ENCODE measurements at places on chromosomes 7 and 10.
A peak's percentile ranks its signal among the peaks of the same experiment; 100 is the strongest.

- peak; percentile 70 for DNase-seq
Measured at GRCh38 chr10:15585303-15585715, 134.4 kb downstream of the ITGA8 start.

DNA sequence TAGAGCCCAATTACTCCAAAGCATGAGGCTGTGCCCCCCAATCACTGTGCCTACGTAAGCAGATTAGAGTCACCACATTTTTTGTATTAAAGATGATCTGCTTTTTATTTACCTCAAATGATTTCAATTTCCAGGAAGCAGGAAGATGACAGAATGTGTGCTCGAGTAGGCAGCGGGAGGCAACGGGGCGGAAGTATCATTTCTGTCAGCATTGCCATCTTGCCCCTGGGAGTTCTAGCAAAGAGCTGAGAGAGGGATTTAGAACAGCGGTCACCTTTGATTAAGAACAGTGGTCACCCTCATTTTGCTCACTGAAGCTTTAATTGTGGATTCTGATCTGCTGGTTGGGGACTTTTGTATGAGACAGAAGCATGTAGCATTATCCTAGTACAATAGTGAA lies 117.1 kb upstream of the FAM13C start:
- DNase-seq, result no peak

- DNase-seq, result no peak
Measured at GRCh38 chr7:70082099-70082611, 483.9 kb downstream of the AUTS2 start.

- DNase-seq, result no peak
Measured at GRCh38 chr7:38190011-38190410, 12.0 kb downstream of the STARD3NL start.

DNA sequence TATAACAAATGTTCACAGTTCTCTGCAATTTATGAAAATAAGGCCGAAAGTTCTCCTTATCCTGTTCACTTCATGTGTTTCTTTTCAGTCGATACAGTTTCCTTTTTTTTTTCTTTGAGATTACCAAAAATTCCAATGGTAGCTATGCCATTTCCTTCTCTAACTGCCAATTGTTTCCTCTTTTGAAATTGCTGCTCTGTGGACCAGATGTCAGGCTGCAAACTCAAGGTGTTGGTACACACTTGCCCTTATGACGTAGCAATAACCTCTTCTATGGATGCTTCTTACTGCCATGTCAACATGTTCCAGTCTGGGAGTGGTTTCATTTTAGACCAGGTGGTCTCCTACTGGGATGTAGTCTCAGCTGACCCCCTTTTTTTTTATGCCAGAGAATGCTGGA lies 52.9 kb downstream of the CASD1 start:
- no peak for DNase-seq

- no peak for DNase-seq
Measured at GRCh38 chr7:139111147-139111546, 1.6 kb upstream of the ZC3HAV1 start.

DNA sequence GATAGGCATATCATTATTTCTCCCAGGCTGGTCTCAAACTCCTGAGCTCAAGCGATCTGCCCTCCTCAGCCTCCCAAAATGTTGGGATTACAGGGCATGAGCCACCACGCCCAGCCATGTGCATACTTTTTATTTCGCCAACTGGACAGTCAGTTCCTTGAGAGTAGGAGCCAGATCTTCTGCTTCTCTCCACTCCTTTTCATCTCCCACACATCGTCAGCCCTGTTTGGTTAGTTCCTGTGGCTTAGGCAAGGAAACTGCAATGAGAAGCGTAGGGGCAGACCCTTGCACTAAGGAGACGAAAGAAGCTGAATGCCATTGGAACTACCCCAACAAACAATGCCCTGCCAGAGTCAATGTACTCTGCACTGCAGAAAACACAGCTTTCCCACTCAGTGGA lies 178.2 kb downstream of the TRIL start:
- DNase-seq, result no peak

DNA sequence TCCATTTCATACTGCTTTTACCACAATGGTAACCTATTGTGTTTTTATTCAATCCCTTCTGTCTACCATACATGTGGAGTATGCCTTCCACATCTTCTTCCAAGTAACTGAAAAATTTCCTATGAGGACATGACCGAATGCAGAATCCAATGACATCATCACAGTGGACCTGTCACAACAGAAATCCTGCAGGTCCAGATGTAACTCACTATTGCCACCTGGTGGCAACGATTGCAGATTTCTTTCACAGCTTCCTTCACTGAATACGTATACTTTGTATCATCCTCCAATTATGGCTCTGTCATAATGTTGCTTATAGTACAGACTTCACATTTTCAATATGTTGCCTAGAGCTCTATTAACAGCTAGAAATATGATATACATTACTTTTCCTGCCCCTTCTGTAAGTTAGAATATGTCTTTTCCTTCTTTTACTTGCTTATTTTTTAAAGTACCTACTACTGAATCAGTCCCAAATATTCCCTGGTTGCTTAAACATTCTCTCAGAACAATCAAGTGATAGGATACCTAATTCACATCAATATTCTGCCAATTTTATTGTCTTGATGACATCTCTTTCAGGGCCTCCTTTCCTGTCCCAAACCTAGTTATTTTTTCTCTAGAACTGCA lies 45.4 kb downstream of the SLC13A1 start:
- DNase-seq, result peak; percentile 80

- DNase-seq, result no peak
Measured at GRCh38 chr10:104406715-104407650, 53.4 kb downstream of the CFAP58 start.

DNA sequence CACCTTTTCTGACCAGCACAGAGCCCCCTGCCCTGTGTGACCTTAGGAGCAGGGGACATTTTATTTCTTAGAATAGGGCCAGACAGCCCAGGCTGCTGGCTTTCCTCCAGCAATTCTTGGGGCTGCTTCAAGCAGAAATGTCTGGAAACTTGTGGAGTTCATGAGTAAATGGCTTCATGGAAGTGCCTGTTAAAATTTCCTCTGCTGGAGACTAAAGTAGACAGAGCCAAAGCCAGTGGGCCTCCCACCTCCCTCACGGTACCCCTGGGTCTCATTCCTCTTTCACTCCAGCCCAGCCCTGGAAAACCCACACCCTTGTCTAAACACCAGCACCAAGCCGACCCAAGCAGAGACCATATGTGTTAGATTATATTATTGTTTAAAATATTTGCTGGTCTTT lies 505.5 kb upstream of the ZMIZ1 start:
- DNase-seq, result no peak

DNA sequence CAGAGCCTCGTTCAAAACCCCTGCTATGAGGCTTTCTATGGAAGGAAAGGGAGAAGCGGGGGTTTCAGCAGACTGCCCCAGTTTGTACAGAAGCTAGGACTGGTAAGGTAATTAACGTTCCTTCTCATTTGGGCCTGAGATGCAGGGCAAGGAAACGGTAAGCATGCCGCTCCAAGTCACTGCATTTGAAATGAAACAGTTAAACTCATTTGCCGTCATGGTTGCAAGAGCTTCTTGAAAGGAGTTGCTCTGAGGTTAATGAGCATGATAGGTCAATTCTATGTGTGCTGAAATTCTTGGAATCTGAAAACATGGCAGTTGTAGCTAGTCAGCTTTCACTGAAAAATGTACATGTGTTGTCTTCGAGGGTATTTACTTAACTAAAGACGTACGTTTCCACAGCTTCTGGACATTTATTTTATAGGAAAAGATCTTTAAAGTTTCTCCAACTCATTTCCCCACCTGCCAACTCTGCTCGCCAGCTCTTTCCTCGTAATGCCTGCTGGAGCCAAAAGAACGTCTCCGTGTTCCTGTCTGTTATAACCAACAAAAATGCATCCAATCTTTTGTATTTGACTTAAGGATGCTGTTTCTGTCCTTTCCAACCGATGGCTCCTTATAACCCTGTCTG lies 73.3 kb downstream of the ADAM12 start:
- no peak for DNase-seq

DNA sequence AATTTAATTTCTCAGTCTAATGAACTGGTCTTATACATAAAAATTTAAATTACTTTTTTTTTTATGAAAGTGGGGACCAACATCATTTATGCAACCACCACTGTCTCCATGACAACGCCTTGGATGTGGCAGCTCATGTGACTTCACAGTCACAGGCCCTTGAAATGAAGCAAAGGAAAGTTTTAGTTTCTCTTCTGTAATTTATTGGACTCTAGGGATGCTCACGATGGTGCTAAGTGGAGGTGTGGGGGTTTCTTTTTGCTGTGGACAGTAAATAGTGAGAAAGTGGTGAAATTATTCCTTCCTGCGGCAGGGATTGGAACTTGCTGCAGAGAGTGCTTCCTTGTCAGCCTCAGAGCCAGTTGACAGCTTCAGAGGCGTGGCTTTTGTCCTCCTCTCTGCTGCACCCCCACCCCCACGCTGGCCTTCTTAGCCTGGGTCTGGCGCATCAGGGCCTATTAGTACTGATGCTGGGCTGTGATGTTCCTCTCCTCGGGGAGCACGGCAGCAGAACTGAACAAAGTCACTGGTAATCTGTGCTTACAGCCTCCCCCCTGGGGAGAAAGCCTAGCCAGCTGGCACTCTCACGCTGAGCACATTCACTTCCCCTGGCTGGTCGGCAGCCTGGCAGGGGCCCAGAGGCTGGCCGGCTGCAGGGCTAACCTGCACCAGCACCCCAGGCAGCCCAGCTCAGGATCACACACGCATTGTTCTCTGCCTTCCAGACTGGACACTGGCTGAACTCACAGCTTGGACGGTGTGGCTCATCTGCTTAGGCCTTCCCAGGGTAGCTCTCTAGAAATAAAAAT lies 517.5 kb upstream of the GALNT17 start:
- DNase-seq, result peak; percentile 29

GRCh38 chr10:25831080-25831479 lies 102.9 kb upstream of the MYO3A start:
- DNase-seq, result no peak

Data from transverse colon (tissue), 4 donors.